Stimulated activated CD8-positive, alpha-beta memory T cell treated with anti-CD3 and anti-CD28 coated beads, Interleukin-4, amount 100 ng/mL, for 1 hour (primary cell): ENCODE measurements at places on chromosomes 7 and 10.

- no peak for DNase-seq
Observed at GRCh38 chr10:96664563-96664962, 55.8 kb downstream of the PIK3AP1 start.

- no peak for DNase-seq
Observed at GRCh38 chr10:63576501-63576900, 55.3 kb downstream of the REEP3 start.

DNA sequence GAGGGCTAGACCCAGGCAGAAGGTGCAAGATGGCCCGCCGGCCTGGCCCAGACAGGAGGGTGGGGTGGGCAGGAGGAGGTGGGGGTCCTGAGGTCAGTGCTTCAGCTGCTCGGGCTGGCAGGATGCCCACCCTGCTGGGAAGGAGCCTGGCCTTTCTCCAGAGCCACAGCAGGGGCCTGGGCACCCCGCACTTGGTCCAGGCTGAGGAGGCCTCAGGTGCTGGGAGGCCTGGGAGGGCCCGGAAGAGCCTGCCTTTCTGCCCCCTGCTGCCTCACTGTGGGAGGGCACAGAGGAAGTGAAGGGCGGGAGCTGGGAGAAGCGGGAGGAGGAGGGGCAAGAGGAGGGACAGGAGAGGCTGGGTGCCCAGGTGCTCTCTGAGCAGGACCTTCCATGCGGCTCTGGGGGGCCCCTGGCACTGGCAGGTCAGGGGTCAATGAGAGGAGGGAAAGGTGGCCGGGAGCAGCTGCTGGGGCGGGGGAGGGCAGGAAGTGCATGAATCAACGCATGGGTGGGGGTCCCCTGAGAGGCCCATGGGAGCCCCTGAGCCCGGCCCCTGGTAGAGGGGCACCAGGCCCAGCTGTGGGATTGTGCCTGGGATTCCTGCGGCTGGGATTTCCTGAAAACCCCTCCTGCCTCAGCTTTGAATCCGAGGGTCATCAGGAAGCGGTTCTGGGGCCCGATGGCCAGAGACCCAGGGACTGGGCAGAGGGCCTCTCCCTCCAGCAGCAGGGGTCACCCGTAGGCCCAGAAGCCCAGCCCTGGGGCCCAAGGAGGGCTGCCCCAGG lies 49.9 kb downstream of the PWWP2B start:
- DNase-seq, result peak; percentile 41

DNA sequence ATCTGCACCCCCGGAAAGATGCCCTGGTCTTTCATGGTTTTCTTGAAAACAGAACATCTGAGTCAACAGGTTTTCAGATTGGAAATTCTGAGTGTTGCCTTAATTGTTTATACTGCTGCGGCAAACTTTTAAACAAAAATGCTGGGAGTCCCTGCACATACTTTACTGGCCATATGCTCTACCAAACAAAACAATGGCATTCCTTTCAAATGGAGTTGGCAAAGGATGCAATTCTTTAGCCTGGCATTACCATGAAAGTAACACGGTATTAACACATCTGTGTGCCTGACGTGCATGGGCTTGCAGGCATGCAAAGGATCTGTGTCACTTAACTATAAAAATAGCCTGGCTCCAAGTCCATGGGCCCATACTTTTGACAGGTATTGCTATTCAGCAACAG lies 4.2 kb downstream of the INHBA start:
- no peak for DNase-seq

GRCh38 chr7:131076711-131077181 lies 250.9 kb upstream of the MKLN1 start:
- no peak for DNase-seq

DNA sequence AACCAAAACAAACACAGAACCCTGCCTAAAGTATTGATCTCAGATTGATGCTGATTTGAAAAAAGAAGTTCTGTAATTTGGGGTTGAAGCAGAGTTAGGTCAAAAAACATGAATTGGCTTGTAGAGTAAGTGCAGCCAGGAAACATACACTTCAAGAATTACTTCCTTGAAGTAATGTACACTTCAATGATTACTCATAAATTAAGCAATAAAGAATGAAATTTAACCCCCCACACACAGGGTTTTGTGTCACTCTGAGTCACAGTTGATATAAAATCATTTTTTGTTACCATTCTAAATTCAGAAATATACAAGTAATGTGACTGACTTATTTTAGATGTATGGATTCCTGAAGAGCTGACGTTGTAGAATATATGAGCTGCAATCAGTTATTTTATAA lies 622.2 kb downstream of the POM121L12 start:
- DNase-seq, result no peak

DNA sequence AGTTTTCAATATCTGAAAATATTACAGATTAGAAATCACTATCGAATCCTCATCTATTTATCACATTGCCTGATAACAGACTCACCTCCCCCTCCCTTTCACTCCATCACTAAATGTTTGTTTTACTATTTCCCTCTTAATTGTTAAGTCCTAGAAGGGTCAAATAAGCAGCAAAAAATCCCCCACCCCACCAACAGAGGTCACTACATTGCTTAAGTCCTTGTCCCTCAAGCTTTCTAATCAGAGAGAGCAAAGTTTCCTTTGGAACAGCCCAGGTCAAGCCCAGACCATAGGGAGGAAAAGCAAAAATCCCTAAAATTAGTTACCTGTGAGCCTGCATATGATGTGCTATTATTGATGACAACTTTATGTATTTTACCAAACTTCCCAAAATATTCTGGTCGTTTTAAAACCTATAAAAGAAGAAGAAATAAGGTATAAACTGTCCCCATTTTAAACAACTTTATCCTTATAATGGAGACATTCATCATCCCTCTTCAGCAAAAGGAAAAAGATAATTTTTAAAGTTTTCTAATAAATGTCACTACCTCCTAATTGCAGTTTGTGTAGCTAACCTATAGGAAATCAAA lies 95.0 kb downstream of the CNOT4 start:
- DNase-seq, result no peak

- no peak for DNase-seq
Observed at GRCh38 chr10:50937230-50937907, 51.9 kb upstream of the A1CF start.

- no peak for DNase-seq
Observed at GRCh38 chr10:68601501-68602265, 41.5 kb downstream of the TET1 start.

DNA sequence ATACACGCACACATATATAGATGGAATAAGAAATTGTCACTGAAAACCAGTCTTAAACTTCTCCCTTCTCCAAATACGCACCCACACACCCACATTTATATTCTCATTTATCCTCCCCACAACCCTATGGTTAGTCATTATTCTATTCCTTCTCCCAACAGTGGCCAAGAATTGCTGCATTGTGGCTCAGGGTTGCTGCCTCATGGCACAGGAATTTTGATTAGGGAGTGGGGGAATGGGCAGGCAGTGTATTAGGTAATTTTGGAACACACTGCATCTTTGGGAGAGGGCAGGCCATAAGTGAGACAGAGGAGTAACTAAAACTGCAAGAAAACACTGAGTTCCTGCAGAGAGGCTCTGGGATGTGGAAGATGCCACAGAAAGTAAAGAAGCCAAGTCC lies 35.7 kb downstream of the NAPEPLD start:
- DNase-seq, result no peak

DNA sequence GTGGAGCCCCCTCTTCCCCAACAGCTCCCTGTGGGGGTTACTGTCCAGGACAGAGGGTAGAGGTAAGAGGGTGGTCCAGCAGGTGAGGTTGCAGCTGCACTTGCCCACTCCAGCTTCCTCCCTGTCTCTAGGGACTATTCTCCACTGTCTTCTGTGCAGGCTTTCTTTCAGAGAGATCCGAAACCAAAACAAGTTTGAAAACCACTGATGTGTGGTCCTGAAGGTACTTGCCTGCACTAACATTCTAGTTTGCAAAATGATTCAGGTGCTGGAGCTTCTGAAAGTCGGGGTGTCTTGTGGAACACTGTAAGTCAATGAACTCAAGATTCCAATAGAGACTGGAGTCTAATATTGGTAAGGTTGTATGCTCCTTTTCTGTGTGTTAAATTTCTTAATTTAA lies 63.1 kb downstream of the BLNK start:
- no peak for DNase-seq

GRCh38 chr10:62178568-62178967 lies 90.1 kb downstream of the RTKN2 start:
- DNase-seq, result no peak

GRCh38 chr7:149690688-149691446 lies 82.5 kb downstream of the ZNF467 start:
- DNase-seq, result no peak

DNA sequence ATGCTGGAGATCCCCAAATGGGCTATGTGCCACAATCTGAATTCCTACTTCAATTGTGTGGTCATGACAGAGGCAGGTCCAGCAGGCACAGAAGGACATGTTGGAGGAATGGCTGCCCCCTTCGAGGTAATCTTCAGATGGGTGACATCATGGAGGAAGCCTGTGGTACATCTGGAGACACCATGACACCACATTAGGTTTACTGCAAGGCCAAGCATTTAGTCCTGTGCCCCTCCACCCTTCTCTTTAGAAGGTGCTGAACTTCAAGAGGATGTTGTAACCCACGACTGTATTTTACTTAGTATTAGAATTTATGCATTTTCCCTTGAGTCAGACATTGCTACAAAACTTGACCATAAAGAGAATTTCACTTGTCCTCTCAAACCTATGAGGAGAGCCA lies 75.1 kb upstream of the DDC start:
- DNase-seq, result no peak

GRCh38 chr7:85483177-85483576 lies 296.3 kb upstream of the SEMA3D start:
- DNase-seq, result no peak

DNA sequence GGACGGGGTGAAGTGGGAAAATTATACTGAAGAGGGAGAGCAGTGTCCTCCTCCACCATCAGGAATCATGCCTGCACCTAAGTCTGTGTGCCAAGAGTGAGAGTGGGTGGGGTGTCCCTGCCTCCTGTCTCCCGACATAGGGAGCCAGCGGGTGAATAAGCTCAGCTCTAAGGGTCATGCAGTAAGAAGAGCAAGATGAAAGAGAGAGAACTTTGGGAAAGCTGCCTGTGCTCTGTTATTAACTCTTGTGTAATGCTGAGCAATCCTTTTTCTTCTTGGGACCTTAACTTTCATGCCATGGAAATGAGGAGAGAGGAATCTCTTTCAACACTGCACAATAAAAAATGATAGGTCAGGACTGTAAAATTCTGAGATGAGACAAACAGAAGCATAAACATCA lies 7.9 kb upstream of the TCAF1 start:
- DNase-seq, result no peak

GRCh38 chr7:103649052-103649451 lies 203.0 kb upstream of the SLC26A5 start:
- no peak for DNase-seq

DNA sequence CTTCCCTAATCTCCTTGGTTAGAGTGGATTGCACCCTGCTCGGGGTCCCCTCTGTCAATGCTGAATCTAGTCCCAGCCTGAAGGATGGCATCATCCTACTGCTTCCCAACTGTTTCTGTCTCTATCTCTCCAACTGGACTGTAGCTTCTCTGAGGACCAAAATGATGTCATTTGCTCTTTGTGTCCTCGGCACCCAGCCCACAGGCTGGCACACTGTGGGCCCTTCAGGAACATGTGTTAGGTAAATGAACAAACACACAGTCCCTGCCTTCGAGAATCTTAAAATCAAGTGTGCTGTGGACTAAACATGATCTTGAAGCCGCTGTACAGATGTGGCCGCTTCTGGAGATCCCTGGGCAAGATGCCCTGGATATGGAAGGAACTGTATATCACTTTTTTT lies 5.0 kb upstream of the CDH23 start:
- DNase-seq, result no peak

DNA sequence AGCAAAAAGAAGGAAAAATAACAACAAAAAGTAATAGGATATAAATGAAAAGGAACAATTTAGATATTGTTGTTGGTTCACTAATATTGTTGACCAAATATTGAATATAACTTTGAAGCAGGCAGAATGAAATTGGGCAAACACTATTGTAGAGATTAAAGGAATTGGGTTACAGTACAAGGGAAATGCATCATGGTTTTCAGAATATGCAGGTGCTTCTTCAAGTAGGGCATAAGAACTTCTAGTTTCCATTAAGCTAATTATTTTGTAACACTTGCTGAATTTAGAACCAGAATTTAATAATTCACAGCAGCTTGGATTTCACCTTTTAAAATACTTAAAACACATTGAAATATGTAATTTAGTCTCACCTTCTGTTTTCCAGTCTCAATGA lies 36.5 kb downstream of the RPA3 start:
- DNase-seq, result no peak

DNA sequence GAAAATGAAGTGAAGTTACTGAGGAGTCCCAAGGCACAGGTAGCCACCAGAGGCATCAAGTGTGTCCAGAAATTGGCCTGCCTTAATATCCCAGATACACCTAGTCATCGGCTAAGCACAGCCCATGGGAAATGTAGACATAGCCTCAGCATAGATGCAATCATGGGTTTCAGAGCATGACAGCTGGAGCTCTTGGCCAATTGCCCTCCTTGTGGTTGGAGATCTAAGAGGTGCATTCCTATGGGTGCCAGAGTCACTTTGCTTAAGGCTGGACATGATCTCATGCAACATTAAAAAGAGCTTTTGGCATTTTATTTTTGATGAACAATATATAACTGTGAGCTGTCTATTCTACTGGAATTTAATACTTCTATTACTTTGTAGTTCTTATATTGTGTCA lies 758.0 kb upstream of the LRRTM3 start:
- DNase-seq, result no peak
